ENCODE measurements at places on chromosomes 2 and 18.
A peak's percentile ranks its signal among the peaks of the same experiment; 100 is the strongest.

DNA sequence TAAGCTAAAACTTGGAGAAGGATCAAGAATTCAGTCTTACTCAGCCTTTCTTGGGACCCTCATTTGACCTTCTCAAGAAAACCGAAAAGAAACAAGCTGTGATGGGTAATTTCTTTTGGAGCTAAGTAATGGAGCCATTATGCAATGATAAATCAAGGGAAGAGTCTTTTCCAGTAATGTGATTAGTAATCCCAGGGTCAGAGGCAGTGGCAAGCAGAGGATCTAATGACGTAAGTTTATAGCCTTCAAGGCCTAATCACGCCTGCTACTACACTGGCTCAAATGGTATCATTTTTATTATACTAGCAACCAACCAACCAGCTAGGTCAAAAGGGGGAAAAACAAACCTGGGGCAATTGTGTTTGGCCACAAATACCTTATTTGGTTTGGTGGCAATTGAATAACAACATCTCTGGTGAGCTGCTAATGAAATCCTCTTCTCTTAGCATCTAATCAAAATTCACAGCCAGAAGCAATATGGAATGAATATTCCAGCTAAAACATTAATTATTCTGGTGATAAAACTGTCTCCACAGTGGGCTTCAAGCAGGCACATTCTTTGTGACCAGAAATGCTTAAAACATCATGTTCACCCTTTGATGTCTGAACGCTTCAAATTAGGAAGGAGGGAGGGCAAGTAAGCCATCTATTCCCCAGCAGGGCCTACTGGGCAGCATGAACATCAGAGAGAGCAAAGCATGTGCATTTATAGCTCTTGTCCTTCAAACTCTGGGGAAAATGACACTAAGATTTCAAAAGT, 114.9 kb upstream of the SULT1C3 start:
- DNase-seq = no peak

DNA sequence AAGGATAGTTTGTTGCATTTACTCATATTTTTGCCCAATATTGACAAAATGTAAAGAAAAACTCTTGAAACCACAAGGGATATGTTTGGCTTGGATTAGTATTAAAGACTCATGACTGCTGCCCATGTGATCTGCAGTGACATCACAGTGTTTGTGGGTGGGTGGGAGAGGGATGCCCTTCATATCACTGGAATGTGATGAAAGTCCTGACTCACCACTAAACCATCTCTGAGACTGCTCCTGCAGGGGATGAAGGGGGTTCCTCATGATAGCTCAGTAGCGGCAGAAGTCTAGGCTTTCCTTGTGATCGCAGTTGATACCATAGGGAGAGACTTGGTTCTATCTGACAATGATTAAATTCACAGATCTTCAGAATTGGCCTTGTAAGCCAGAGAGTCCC, 451.2 kb downstream of the CNTNAP5 start:
- DNase-seq = no peak

- no peak for DNase-seq
Observed at GRCh38 chr2:152627351-152627957, 89.8 kb downstream of the PRPF40A start.

DNA sequence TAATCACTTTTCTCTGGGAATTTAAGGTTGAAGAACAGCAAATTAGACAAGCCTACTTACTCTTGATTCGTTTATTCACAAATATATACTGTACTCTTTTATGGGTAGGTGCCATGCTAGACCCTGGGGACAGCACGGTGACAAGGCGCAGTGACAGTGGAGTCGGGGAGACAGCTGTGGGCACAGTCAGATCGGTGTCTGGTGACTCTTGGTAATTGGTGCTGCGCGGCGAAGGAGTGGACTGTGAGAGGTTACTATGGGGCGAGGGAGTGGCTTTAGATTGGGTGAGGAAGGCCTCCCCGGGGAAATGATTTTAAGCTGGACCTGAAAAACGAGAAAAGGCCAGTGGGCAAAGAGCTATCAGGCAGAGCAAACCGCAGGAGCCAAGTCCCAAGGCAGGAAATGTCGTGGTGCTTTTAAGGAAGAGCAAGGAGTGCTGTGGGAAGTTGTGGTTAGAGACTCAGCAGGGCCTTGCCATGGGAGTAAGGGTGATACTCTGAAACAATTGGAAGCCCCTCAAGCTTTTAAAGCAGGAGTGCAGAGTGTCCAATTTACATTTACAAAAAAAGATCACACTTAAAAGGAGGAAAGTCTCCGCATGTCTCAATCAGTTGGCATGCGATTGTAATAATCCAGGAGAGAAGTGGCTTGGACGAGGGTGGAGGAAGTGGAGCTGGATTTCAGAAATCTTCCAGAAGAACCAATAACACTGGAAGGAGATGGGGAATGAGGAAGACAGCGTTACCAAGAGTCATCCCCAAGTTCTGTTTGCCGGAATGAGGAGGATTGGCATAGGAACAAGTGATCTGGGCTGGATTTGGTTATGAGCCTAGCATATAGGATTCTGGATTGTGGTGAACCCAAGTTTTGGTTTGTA, 36.1 kb upstream of the TXNDC2 start:
- DNase-seq = no peak

DNA sequence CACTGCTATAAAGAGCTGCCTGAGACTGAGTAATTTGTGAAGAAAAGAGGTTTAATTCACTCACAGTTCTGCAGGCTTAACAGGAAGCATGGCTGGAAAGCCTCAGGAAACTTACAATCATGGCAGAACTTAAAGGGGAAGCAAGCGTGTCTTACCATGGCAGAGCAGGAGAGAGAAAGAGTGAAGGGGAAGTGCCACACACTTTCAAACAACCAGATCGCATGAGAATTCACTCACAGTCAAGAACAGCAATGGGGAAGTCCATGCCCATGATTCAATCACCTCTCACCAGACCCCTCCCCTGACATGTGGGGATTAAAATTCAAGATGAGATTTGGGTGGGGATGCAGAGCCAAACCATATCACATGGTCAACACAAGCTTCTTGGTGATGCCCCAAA, 34.7 kb upstream of the CDK5R2 start:
- DNase-seq = no peak

DNA sequence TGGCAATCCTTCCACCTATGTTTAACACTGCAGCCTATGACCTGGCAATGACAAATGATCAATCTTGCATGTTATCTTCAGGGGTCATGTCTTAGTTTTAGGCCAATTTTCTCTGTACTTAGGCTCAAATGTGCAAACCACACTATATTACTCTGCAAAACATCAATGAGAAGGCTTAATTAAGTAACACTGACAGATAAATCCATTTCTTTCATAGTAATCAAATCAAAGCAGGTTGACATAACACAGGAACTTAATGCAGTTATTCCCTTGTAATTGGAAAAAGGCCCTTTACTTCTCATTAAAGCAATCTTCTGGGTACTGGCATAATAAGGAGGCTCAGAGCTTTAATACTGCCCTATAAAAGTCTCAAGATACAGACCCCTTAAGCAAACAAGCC, 114.4 kb downstream of the TCF4 start:
- DNase-seq = no peak

GRCh38 chr2:196961889-196962288, 35.4 kb upstream of the PGAP1 start:
- DNase-seq = no peak

GRCh38 chr18:77448046-77448445, 198.4 kb downstream of the GALR1 start:
- DNase-seq = no peak

DNA sequence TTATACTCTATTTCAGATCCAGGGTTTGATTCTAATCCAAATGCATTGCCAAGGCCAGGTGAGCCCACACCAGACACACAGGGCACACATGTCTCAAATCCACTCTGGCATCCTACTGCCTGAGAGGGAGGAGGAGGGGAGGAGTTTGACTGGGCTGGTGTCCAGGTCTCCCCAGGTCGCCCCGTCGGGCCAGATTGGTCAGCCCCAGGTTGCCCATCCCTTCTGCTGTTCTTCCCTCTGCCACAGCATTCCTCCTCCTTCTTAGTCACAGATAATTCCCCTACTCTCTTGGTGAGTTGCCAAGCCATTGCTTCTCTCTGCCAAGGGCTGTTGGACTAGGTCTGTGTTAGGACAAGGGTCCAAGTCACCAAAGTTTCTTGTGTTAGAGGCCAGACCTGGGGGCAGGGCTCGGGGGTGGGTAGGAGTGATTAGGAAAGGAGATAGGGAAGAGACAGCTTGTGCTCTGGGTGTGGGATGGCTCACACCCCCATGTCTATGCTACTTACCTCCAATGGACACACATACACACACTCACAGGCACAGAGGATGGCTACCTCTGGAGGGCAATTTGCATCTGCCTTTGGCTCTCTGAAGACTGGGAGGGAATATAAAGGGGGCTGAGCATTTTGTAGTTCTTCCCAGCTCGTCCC, 2.5 kb upstream of the EGR4 start:
- no peak for DNase-seq

DNA sequence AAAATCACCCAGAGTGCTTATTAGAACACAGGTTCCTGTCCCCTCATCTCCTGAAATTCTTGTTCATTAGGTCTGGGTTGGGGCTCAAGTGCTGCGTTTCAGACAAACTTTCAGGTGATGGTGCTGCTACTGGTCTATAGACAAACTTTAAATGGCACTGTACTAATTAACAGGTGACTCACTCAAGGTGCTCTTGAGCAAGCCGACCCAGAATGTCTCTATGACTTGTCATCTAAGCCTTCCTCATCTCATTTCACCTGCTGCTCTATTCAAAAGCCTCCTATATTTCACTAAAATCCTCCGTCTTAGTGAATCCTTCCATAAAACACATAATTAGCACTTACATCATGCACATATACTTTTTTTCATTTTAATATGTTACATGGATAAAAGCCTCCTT, 29.9 kb upstream of the STK39 start:
- DNase-seq = no peak

- DNase-seq = no peak
Observed at GRCh38 chr2:158505448-158505934, 48.7 kb downstream of the PKP4 start.

- DNase-seq = no peak
Observed at GRCh38 chr2:140376686-140377085, 1596.5 kb upstream of the NXPH2 start.

GRCh38 chr2:149613704-149614103, 26.1 kb upstream of the MMADHC start:
- no peak for DNase-seq

DNA sequence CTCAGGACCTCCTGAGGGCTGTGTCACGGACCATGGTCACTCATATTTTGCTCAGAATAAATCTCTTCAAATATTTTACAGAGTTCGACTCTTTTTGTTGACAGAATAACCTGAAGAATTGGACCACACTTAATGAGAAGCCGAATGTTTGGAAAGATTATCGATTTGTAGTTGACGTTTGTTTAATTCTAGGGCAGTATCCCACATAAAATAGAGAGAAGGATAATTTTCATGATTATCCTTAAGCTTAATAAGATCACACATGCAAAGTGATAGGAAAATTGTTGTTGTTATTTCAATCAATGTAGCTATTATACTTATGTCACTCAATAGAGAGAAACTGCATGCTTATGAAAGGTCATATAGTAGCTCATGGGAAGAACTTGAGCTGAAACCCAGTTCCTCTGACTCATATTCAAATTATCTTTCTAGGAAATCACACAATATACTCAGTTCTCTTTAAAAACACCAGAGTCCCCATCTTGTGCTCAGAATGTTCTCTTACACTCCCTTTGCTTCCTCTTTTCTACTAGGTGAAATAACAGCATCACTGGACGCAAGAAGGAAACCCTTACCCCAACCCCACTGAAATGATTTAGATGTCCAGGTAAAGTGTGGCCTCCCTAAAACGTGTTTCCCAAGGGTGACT, 982.1 kb downstream of the TSN start:
- no peak for DNase-seq

DNA sequence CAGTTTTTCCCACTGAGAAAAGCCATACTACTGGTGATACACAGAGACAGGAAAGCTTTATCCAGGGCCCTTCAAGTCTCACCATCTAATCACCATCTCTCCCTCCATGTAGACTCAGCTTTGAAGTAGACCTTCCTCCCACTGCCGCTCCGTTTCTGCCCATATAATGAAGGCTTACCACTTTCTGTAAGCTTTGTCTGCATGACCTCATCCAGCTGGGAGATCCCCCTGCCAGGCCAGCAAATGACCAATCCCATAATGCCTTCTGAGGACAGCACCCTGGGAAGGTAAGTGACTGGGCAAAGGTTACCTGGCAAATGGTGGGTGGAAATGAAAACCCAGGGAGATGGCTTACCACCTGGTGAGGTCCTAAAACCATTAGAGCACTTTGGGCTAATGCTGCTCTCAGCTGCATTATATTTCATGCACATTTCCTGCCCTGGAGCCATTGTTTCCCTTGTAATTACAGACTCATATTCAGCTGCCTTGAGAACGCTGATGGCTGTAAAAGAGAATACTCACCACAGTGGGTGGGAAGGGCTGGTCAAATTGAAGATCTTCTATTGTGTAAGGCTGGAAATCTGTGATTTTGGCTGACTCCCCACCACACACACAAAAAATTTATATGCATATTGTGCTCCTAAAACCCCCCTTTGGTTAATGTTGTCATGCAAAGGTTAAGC, 350.7 kb upstream of the SYT4 start:
- peak; percentile 26 for DNase-seq

DNA sequence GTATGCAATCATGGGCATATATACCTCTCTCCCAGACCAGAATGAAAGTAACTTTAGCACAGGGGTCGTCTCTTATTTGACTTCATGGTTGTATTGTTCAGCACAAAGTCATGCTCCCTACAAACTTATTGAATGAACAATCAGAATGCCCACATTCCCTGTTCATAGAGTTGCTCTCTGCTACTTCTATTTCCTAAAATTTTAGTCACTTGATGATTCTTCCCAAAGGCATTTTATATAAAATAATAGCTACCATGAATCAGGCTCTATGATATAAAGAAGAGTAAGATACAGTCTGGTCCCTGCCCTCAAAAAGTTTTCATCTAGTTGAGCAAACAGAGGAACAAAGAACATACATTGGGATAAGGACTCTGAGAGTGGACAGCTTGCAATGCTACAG, 162.2 kb downstream of the SLC39A10 start:
- no peak for DNase-seq

All from NCI-H774 (cell line).